ENCODE measurements at places on chromosomes 11 and 22. TPM values are rescaled to one million over a fixed set of nuclear protein-coding genes. Genes with fewer than 3 reads are reported as not detected.

The CASP5 gene
- not detected for total RNA-seq

The NEFH gene
- total RNA-seq, result 0.09 TPM

The OR2AG1 gene
- total RNA-seq, result not detected

The ZNF215 gene
- total RNA-seq, result 0.99 TPM

The NCF4 gene
- not detected for total RNA-seq

The OR5A1 gene
- total RNA-seq, result not detected

The JAML gene
- total RNA-seq, result not detected

The TBCEL gene
- 4.7 TPM for total RNA-seq

The SLC35F2 gene
- total RNA-seq, result 41.9 TPM

The DLG2 gene
- 0.33 TPM for total RNA-seq

The ROM1 gene
- 4.6 TPM for total RNA-seq

The PKDREJ gene
- not detected for total RNA-seq

The TRIM64 gene
- total RNA-seq, result not detected

The SCGB1C1 gene
- not detected for total RNA-seq

The NLRP6 gene
- not detected for total RNA-seq

The C11orf65 gene
- 0.13 TPM for total RNA-seq

The CARD16 gene
- not detected for total RNA-seq

The GSTT2B gene
- total RNA-seq, result not detected

The MUC2 gene
- total RNA-seq, result 0.21 TPM

The RBFOX2 gene
- 37.3 TPM for total RNA-seq

The TSSK2 gene
- total RNA-seq, result not detected

The ZBTB16 gene
- total RNA-seq, result not detected

The CSF2RB gene
- not detected for total RNA-seq

The HEPN1 gene
- total RNA-seq, result not detected

The ART1 gene
- total RNA-seq, result not detected

The ADM gene
- 127 TPM for total RNA-seq

The FAM111A gene
- 9.5 TPM for total RNA-seq

The VPS26B gene
- total RNA-seq, result 22.5 TPM

The ARHGAP32 gene
- total RNA-seq, result 3.6 TPM

The PNPLA5 gene
- not detected for total RNA-seq

The ISX gene
- not detected for total RNA-seq

The CARD10 gene
- 38.9 TPM for total RNA-seq

The ACRV1 gene
- not detected for total RNA-seq

The OR2AT4 gene
- not detected for total RNA-seq

The PHRF1 gene
- total RNA-seq, result 28.0 TPM

The PIH1D2 gene
- 1.3 TPM for total RNA-seq

The PATE2 gene
- total RNA-seq, result not detected

The MOGAT2 gene
- not detected for total RNA-seq

The ZP1 gene
- 0.11 TPM for total RNA-seq

The LDLRAD3 gene
- total RNA-seq, result 21.7 TPM

The SUSD2 gene
- 54.2 TPM for total RNA-seq

The SMTNL1 gene
- total RNA-seq, result not detected

The RFPL2 gene
- total RNA-seq, result 0.30 TPM

The FAT3 gene
- total RNA-seq, result 0.38 TPM

The HSPB2 gene
- total RNA-seq, result not detected

The TENM4 gene
- 0.01 TPM for total RNA-seq

The PPFIA1 gene
- 32.8 TPM for total RNA-seq

The DCHS1 gene
- 0.12 TPM for total RNA-seq

All from A549 treated with CpdA at 1 μM for 4 hours (cell line).